Muscle of back (tissue), 13 donors: ENCODE measurements at places on chromosomes 4 and X. TPM values are rescaled to one million over a fixed set of nuclear protein-coding genes. Genes with fewer than 3 reads are reported as not detected.

GRCh38 chrX:97844943-97845342, 961.2 kb downstream of the RPA4 start:
- DNase-seq, result no peak

- peak; percentile 64 for DNase-seq
Observed at GRCh38 chr4:79899481-79899880, 173.5 kb downstream of the ANTXR2 start.

DNA sequence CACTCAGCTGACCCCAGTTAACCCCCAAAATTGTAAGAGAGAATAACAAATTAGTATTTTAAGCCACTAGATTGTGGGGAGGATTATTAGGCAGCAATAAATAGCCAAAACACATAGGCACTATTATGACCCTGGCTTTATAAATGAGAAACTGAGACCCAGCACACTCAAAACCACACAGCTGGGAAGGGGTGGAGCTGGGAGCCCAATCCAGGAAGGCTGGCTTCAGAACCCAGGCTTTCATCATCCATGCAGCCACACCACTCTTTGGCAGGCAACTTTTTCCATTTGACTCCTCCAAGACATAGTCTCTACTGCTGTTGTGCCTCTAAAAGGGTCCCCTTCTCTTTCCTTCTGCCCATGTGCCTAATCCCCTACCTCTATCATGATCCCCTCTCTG, 253.8 kb downstream of the DHX15 start:
- no peak for DNase-seq

GRCh38 chr4:8435656-8436121, 4.8 kb downstream of the ACOX3 start:
- DNase-seq, result peak; percentile 41

GRCh38 chr4:161148051-161148450, 1015.7 kb downstream of the FSTL5 start:
- DNase-seq, result no peak

DNA sequence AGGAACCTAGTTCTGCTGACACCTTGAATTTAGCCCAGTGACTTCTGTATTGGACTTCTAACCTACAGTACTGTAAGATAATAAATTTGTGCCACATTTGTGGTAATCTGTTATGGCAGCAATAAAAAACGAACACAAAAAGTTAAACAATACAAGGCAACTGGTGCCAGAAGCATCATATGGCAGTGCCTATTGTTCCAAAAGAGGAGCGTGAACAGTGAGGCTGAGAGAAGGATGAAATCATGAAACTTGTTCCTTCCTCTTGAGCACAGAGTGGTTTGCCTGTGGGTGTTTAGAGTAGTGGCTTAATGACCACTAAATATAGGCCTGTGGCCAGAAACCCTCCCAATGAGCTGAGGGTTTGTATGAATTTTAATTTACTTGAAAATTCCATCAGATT, 69.7 kb upstream of the PGRMC2 start:
- DNase-seq, result no peak

GRCh38 chr4:102761296-102761701, 531 bp upstream of the MANBA start:
- DNase-seq, result no peak

DNA sequence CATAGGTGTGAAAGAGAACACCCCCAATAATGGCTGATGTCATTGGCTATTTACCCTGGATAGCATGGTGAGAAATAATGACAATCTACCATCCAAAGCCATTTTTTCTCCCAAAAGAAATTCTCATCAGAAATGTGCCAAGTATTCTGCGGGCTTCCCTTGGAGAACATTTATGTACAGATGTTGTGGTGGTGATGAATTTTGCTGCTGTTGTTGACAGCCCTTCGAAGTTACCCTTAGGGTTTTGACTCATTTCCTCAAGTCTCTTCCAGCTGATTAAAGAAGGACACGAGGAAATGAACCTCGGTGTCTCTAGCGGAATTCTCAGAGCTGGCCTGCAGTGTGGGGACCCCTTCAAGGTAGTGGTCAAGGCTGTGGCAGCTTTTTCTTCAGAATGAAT, 3.4 kb downstream of the KIT start:
- DNase-seq, result no peak

DNA sequence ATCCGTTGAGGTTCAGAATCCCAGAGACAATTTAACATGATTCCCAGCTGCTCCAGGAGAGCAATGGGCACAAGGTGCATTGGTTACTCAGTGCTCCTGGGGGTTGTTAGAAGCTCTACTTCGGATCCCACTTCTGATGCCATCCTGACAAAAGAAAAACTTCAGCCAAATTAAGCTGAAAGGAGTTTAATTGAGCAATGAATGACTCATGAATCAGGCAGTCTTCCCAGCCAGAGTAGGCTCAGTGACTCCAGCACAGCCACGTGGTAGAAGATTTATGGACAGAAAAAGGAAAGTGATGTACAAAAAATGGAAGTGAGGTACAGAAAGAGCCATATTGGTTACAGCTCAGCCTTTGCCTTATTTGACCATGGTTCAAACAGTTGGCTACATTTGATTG, 95.7 kb downstream of the PWWP3B start:
- DNase-seq, result no peak

GRCh38 chr4:84146300-84146959, 352.7 kb downstream of the NKX6-1 start:
- DNase-seq, result no peak

- DNase-seq, result no peak
Observed at GRCh38 chr4:85423431-85423830, 51.5 kb upstream of the ARHGAP24 start.

DNA sequence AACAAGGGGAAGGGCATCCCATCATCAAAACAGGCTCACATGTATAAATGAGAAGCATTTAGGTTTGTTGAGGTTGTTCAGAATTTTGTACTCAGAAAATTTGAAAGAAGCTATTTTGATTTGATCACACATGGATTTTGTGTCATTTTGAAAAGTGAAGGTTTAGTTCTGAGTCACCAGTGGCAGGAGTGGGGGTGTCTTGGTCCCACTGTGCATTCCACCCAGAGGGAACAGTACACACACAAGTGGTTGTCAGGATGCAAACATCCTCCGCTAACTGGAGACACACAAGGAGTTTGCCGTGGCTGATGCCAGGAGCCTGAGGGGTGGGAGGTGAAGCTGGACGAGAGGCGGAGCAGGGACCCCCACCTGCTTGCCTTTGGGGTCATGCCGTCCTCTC, 198.2 kb upstream of the PSAPL1 start:
- no peak for DNase-seq

GRCh38 chr4:122643257-122643656, 22.4 kb upstream of the IL21 start:
- no peak for DNase-seq

GRCh38 chrX:142686653-142687283, 339.0 kb upstream of the SPANXN4 start:
- DNase-seq, result no peak

GRCh38 chrX:13086076-13086475, 41.7 kb upstream of the FAM9C start:
- DNase-seq, result no peak

DNA sequence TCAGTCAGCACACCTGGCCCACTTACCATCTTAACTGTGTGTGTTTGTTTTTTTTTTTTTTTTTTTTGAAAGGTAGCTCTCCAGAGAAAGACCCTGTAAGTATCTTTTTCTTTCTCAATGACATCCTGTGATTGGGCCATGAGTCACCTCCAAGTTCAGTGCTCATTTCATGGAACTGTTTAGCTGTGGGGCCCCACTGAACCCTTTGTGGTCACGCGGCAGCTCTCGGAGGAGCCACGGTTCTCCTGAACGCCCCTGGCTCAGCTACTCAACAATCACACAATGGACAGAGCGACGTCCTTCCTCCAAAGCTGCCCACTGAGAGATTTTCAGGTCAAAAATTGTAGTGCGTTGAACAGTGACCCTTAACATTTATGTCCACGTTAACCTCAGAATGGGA, 14.2 kb upstream of the IL3RA start:
- no peak for DNase-seq

- DNase-seq, result no peak
Observed at GRCh38 chr4:31089815-31090214, 369.6 kb downstream of the PCDH7 start.

GRCh38 chr4:137206781-137207180, 325.5 kb downstream of the PCDH18 start:
- no peak for DNase-seq

DNA sequence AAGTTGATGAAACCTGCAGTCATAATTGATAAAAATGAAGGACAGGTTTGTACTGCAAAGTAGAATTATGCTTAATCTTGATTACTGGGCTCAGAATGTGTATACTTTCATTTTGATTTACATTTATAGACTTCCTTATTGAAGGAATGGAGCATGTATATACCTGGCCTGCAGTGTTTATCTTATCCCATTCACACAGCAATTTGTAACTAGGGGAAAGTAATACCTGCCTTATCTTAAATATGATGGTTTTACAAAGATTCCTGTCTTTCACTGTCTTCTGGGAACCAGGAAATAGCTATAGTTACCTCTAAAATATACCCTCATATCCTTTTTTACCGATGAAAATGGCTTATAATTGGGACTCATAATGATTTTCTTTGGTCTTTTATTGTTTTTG, 29.7 kb downstream of the ADD1 start:
- DNase-seq, result no peak

DNA sequence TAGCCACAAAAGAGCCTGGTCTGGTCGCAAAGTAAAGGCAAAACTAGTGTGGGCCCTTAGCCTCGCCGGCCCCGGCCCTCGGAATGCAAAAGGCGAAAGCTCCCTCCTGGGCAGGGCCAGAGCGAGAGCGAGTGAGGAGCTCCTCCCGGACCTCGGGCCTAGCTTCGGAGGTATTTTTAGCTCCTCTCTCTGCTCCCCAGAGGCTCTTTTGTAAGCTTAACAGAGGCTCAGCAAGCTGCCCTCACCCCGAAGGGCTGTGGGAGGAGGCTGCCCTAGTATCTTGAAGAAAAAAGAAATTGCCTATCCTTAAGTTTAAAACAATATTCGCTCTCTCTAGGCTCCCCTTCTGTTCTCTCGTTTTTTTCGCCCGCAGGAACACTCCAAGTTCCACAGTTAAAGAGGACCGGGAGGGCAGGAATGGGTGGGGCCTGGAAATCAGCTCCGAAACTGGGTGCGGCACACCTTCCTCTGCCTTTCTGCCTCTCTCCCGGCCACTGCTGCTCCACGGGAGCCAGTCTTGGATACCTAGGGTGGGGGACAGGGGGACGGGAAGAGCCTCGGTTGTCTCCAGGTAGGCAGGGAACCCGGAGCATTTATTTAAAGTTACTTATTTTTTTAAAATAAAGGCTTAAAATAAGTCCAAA, 12.1 kb downstream of the HAND2 start:
- no peak for DNase-seq

GRCh38 chrX:40090961-40091360, 6.8 kb downstream of the BCOR start:
- DNase-seq, result no peak

GRCh38 chr4:155837203-155837796, 28.8 kb downstream of the ASIC5 start:
- no peak for DNase-seq

DNA sequence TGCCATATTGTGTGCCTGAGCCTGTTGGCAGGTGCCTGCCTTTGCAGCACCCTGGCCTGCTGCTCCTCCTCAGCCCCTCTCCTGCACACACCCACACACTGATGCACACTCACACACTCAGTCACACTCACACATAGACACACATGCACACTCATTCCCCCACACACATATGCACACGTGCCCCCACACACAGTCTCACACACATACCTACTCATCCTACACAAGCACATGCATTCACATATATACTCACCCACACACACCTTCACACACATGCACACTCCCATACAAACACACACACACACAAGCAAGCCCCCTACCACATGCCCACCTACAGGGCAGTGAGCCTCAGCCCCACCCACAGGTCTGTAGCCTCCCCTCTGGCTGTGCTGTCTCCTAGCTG, 245.0 kb downstream of the EVC2 start:
- no peak for DNase-seq

- DNase-seq, result no peak
Observed at GRCh38 chr4:187268940-187269339, 545.3 kb upstream of the FAT1 start.

- DNase-seq, result no peak
Observed at GRCh38 chr4:140135529-140136088, 18.4 kb downstream of the MAML3 start.

- DNase-seq, result no peak
Observed at GRCh38 chr4:6539009-6539764, 35.8 kb upstream of the MAN2B2 start.

DNA sequence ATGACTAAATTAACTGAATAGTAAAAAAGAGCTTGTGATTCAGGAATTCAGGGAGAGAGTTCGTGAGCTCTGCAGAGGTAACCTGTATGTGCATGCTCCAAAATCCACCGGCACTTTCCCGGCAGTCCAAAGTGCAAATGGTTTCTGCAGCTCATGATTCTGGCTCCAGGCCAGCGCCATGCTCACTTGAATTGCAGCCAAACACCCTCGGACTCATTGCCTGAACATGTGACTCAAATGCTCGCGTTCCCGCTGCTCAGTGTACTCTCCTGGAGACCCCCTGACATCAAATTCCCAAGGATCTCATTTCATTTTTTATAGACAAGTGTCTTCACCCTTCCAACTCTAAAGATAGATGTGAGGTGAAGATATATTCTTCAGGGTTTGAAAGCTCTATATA, 44.1 kb upstream of the SH3RF1 start:
- DNase-seq, result peak; percentile 69

DNA sequence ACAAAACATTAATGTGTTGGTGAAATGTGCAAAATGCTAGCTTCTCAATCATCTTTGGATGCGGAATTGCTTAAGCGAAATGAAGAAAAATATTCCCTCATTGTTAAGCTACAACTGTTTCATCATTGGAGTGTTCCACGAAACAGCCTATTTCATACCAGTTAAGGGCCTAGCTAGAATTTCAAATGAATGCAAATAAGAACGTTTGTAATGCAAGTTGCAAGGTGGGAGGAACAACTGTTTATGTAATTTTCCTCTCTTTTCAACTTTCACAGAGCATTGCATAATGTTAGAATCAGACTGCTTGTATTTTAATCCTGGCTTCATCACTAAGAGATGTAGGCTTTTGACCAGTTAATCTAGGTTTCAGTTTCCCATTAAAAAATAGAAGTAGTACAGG, 480.1 kb downstream of the IL1RAPL1 start:
- DNase-seq, result no peak

HS3ST1 gene
- 0.18 TPM for polyA plus RNA-seq

KIAA1210 gene
- 0.33 TPM for polyA plus RNA-seq

SOD3 gene
- polyA plus RNA-seq, result 37.3 TPM

CLIC2 gene
- polyA plus RNA-seq, result 4.2 TPM

EDA2R gene
- 8.8 TPM for polyA plus RNA-seq

BTK gene
- polyA plus RNA-seq, result 2.9 TPM

INTU gene
- 12.9 TPM for polyA plus RNA-seq

GTPBP6 gene
- 33.8 TPM for polyA plus RNA-seq

GAGE13 gene
- polyA plus RNA-seq, result not detected

NDST4 gene
- 1.2 TPM for polyA plus RNA-seq

ARHGAP6 gene
- 8.1 TPM for polyA plus RNA-seq
